Aortic smooth muscle cell (primary cell): ENCODE measurements at places on chromosomes 2 and 18. TPM values are rescaled to one million over a fixed set of nuclear protein-coding genes. Genes with fewer than 3 reads are reported as not detected.

SLC16A14 gene
- total RNA-seq = 3.2 and 6.2 TPM in 2 replicates

NPPC gene
- 0.06 and 0.26 TPM in 2 replicates for total RNA-seq

AQP12A gene
- total RNA-seq = not detected in 2 replicates

C2orf66 gene
- under 0.01 and 0.19 TPM in 2 replicates for total RNA-seq

TET3 gene
- total RNA-seq = 2.4 and 3.0 TPM in 2 replicates

UCN gene
- 0.40 and 0.50 TPM in 2 replicates for total RNA-seq

ACVR1C gene
- total RNA-seq = under 0.01 and 0.19 TPM in 2 replicates

VWC2L gene
- total RNA-seq = under 0.01 TPM in 1 of 2 replicates, not detected in the other

ERMN gene
- total RNA-seq = under 0.01 TPM in 2 replicates

FBLN7 gene
- total RNA-seq = 4.4 and 8.0 TPM in 2 replicates

SLC9A4 gene
- total RNA-seq = under 0.01 TPM in 1 of 2 replicates, not detected in the other

ALLC gene
- not detected in 2 replicates for total RNA-seq

HTRA2 gene
- 38.1 and 51.3 TPM in 2 replicates for total RNA-seq

SYT4 gene
- not detected in 2 replicates for total RNA-seq

AKAIN1 gene
- not detected in 2 replicates for total RNA-seq

SLC39A10 gene
- 46.7 and 53.4 TPM in 2 replicates for total RNA-seq

PLGLB2 gene
- 0.53 and 0.87 TPM in 2 replicates for total RNA-seq

PLA2R1 gene
- 50.0 and 68.2 TPM in 2 replicates for total RNA-seq

TFCP2L1 gene
- 0.26 and 0.31 TPM in 2 replicates for total RNA-seq

CD226 gene
- total RNA-seq = 0.53 and 0.56 TPM in 2 replicates

TMEM169 gene
- 0.40 and 0.56 TPM in 2 replicates for total RNA-seq

CD8B2 gene
- not detected in 2 replicates for total RNA-seq

EVA1A gene
- total RNA-seq = 28.4 and 29.3 TPM in 2 replicates

USP40 gene
- total RNA-seq = 32.0 and 32.7 TPM in 2 replicates

PJVK gene
- 1.2 and 1.5 TPM in 2 replicates for total RNA-seq

PREB gene
- 40.1 and 54.8 TPM in 2 replicates for total RNA-seq

DDX18 gene
- 35.1 and 35.3 TPM in 2 replicates for total RNA-seq

SKOR2 gene
- total RNA-seq = not detected in 2 replicates

CCDC150 gene
- total RNA-seq = 5.8 and 6.7 TPM in 2 replicates

DSG4 gene
- not detected in 2 replicates for total RNA-seq

B3GNT7 gene
- 0.25 and 0.26 TPM in 2 replicates for total RNA-seq

CHRNG gene
- not detected in 2 replicates for total RNA-seq

GALNT3 gene
- 0.44 and 2.0 TPM in 2 replicates for total RNA-seq

TDRD15 gene
- not detected in 2 replicates for total RNA-seq

NGEF gene
- 14.9 and 16.0 TPM in 2 replicates for total RNA-seq
